ENCODE measurements at places on chromosomes 11 and 22.
A peak's percentile ranks its signal among the peaks of the same experiment; 100 is the strongest.

DNA sequence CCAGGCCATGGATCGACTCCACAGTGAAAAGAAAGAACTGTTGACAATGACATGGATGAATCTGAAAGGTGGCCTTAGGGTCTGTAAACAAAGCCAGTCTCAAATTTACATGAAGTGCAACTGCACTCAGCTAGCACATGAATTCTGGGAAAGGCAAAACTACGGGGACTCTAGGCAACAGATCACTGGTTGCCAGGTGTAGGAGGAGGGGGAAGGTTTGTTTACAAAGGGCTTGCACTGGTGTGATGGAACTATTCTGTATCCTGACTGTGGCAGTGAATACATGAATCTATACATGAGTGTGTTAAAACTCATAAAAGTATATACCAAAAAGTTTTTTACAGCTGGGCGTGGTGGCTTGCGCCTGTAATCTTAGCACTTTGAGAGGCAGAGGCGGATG lies 27.3 kb downstream of the ALX4 start:
- DNase-seq: no peak

DNA sequence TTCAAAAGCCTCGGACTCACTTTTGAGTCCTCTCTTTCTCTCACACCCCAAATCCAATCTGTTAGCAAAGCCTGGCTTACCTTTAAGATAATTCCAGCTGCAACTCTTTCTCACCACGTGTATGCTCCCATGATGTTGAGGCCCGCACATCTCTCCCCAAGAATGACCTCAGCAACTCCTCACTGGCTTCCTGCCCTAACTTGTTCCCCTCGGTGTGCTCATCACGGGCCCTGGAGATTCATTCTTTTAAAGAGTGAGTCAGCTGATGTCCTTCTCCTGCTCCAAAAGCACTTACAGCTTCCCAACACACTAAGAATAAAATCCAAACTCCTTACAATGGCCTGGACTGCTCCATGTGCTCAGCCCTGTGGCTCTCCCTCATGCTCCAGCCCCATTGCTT lies 1041.3 kb downstream of the OPCML start:
- DNase-seq: no peak

- peak; percentile 1 for DNase-seq
These were observed 58.3 kb downstream of the C11orf87 start for GRCh38 chr11:109480251-109480650.

GRCh38 chr11:122158171-122158570 lies 42.2 kb upstream of the BLID start:
- DNase-seq: no peak

DNA sequence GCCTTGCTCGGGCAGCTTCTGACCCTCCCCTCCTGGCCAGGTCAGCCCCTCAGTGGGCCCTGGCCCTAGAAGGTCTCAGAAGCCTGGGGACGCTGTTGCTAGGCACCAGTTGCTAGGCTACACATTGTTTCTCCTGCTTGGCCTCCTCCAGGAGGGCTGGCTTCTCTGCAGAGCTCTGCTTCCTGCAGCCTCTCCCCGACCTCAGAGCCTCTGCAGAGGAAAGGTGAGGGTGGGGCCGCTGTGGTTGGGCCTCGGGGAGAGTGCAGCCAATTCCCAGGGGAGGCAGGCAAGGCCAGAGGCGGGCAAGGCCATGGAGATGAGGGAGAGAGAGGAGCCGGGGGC lies 27.6 kb upstream of the LRRC10B start:
- peak; percentile 97 for DNase-seq

GRCh38 chr22:23029521-23030228 lies 40.6 kb upstream of the GNAZ start:
- DNase-seq: peak; percentile 44

- DNase-seq: no peak
These were observed 1013.2 kb downstream of the TBC1D22A start for GRCh38 chr22:47775686-47776085.

DNA sequence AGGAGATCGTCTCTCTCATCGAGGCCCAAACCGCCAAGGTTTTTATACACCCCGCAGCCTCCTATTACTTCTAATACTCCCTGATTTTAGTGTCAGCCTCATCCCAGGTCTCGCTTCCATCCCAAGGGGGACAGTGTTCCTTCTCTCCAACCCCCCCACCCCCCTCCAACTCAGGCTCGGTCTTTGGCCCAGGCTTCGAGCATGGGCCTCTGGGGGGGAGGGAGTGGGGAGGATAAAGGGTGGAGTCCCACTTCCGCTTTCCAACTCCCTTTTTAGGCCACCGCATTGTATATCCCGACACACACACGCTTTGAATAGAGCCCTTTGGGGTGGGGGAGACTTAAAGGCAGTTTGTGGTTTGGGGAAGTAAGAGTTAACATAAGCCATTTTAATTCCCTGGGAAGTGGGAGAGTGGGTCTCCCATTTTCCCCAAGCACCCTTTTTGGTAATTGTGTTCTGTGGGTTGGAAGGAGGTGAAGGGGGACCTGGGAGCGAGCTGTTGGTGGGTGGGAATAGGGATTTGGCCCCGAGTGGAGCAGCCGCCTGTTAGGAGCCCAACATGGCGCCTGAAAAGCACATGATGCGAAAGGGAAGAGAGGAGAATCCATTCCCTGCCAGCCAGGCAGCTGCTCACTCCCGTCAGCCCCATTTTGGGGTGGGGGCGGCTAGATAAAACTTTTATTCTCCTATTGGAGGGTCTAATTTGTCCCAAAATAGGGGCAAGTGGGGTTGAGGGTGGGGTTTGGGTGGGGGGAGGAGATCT lies 844 bp downstream of the PCF11 start:
- peak; percentile 62 for DNase-seq

DNA sequence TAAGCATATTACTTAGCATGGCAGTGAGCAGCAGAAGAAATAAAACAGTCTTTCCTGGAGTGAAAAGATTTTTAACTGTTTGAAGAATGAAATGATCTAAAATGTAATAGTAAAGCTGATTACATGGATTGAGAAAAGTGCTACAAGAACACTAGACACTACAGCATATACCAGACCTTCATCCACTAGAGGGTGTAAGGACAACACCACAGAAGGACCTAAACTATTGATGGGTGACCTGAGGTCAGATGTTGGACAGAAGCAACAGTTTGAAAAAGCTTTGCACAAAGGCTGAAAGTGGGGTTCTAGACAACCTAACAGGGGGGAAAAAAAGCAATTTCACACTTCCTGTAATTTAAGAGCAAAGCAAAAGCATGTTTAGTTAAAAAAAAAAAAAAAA lies 97.7 kb downstream of the RBFOX2 start:
- DNase-seq: peak; percentile 54

- DNase-seq: no peak
These were observed 1.5 kb downstream of the SLC35F2 start for GRCh38 chr11:107856981-107857517.

DNA sequence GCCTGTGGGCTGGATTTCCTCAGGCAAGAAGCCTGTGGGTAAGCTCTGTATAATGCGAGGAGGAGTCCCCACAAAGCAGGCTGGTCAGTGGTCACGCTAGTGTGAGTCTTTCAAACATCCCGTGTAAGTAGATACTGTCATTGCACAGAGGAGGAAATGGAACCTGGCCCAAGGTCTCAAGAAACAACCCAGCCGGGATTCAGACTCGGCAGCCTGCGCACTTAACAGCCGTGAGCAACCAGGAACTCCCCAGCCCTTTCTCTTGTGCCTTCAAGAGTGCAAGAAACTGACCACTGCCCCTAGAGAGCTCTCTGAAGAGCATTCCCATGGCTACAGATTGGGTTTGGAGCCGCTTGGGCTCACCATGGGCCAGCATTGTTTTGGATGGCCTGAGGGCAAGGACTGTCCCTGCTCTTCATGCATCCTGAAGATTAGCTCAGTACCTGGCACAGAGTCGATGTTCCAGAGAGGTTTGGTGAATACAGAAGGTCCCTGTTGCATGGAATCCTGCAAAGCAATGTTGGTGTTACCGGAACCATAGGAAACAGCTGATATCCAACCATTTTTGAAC lies 6.0 kb downstream of the MPST start:
- DNase-seq: no peak

- DNase-seq: no peak
These were observed 6.5 kb downstream of the IGLL5 start for GRCh38 chr22:22893891-22894739.

DNA sequence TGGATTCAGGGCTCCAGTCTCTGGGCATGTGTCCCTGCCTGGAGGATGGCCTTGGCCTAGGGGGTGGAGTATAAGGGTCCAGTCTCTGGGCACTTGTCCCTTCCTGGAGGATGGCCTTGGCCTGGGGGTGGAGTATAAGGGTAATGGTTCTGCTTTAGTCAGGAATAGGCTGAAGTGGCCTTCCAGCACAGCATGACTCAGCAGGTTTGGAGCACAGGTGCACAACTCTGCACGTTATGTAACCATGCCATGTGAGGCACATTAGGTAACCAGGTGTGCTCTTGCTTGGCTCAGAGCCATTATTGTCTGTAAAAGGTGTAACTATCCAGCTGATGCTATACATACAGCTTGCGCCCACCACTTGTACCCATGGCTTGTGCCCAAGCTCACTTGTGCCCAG lies 48.4 kb upstream of the POLD3 start:
- no peak for DNase-seq

GRCh38 chr11:119320776-119321524 lies 4.0 kb upstream of the MCAM start:
- peak; percentile 71 for DNase-seq

DNA sequence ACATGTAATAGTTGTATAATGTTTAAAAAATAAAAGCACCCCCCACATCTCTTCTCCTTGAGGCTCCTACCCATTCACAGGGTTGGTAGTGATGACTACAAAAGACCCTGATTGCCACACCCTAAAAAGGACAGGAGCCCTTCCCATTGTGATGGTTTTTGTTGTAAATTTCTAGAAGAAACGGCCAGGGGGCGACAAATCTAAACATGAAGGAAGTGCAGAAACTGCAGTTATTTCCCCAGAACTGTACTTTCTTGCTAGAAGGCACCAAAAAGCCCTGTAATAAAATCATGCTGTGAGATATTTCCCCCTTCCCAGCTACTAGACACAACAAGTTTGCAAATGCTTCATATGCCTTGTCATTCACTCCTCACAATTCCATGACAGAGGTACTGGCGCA lies 10.8 kb downstream of the PRR5L start:
- peak; percentile 66 for DNase-seq

GRCh38 chr11:110173811-110174644 lies 80.8 kb downstream of the ZC3H12C start:
- DNase-seq: peak; percentile 85

DNA sequence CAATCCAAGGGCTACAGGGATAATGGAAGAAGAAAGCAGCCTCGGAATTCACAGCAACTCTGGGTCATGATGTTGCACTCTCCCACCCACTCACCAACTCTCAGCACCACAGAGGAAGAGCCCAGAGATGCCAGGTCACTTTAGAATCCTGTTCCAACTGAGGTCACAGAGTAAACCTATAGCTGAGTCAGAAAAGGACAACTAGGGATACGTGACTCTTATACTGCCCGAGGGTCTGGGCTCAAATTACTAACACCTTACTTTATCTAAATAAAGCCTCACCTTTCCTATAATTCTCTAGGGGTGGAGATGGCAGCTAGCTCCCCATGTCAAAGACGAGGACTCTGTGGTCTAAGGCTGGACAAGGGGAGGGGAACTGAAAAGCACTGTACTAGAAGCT lies 24.6 kb downstream of the IL18BP start:
- no peak for DNase-seq

- DNase-seq: no peak
These were observed 8.3 kb upstream of the MIEF1 start for GRCh38 chr22:39493759-39494158.

- no peak for DNase-seq
These were observed 28.6 kb upstream of the AMPD3 start for GRCh38 chr11:10426475-10426874.

DNA sequence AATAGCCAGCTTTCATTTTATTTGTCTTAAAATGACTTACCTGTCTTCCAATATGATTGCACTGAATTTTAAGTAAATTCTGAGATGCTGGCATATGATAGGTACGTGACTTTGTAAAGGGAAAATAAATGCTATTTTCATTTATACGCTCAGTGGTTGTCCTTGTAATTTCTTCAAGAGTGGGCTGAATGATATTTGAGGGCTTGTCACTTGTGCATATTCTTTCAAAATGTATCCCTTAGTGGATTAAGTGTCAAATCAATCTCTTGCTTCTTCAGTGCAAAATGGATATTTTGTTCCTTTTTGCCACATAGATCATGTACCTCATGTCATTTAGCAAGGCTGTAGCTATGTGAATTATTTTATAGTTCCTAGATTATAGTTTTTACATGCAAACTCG lies 56.9 kb downstream of the GAS2 start:
- DNase-seq: no peak

- no peak for DNase-seq
These were observed 31.8 kb downstream of the RNF169 start for GRCh38 chr11:74780248-74781005.

DNA sequence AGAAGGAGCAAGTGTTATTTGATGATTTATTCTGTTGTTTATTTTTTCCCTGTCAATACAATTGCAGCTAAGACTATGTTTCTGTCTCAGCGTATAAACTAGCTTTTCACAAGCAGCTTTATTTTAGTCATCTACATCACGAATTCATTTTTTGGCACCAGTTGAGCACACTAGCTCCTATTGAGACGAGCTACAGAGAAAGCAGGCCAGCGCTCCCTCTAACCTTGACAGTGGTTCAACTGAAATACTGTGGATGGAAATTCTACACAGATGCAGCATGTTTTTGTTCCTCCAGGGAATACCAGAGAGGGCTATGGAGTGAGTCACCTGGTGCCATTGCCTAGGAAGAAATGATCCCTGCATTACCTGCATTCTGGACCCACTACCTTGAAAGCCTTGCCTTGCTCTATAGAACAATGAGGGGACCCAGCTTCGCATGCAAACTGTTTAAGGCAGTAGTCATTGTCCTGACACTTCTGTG lies 108.2 kb upstream of the ARHGAP42 start:
- DNase-seq: no peak

GRCh38 chr11:14551380-14551779 lies 31.2 kb upstream of the PSMA1 start:
- DNase-seq: no peak
